ENCODE measurements at places on chromosomes 6 and 20.

- DNase-seq = no peak
These were observed 30.4 kb upstream of the PI16 start for GRCh38 chr6:36924131-36924530.

- peak; percentile 80 for DNase-seq
These were observed 3.9 kb upstream of the PHF20 start for GRCh38 chr20:35767683-35768481.

DNA sequence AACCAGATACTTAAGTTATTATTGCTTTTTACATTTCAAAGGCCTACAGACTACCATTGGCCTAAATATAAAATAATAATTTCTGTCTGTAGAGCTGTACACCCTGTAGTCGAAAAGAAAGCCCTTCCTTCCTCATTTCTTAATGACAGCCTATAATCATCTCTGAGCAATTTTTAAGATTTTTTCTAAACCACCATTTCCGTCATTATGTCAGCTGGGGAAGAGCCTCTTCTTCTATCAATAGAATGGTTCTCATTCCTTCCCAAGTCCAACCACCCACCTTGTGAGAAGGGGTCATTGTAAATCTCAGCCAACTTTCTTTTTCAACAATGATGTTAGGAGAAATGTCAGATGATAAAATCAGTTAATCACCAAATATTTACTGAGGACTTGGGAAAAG lies 91.8 kb downstream of the PLEKHG1 start:
- DNase-seq = no peak

GRCh38 chr6:15698471-15698870 lies 35.6 kb upstream of the DTNBP1 start:
- DNase-seq = no peak

Measured in suprapubic skin (tissue), 4 donors.